ENCODE measurements at places on chromosomes 3 and 15.
A peak's percentile ranks its signal among the peaks of the same experiment; 100 is the strongest.

DNA sequence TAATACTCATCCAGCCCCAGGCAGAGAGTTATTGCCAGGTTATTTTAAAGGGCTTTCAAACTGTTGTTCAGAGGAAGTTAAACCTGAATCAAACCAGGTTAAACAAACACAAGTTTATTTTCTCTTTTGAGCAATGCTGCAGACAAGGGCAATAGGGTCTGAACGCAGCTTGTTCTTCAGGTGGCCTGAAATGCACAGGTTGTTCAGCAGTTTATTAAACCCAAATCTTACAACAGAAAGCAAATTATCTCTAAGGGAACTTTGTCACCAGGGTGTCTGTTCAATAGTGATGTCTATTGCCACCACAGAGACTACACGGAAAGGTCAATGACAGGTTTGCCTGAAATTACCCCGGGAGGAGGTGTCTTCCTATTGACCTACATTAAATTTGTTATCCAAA lies 134.0 kb downstream of the IL5RA start:
- no peak for DNase-seq

DNA sequence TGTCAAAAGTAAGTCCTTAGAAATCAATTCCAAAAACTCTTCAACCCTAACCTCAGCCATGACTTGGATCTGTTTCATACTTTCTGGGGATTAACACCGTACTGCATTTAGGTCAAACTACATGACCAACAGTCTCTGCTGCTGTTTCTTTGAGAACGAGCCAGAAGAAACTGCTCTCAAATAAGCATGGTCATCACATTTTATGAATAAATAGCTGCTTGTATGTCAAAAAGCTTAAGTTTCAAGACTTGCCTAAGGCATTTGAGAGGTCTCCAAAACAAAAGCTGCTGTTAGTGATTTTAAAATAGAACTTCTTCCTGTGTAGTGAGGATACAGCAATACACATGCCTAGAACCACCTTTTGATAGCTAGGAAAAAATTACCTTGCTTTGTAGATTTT lies 166.3 kb upstream of the CHRM5 start:
- no peak for DNase-seq

GRCh38 chr3:177835917-177836316 lies 638.6 kb upstream of the TBL1XR1 start:
- DNase-seq, result no peak

- no peak for DNase-seq
Observed at GRCh38 chr3:119834754-119835370, 53.0 kb downstream of the NR1I2 start.

- DNase-seq, result peak; percentile 38
Observed at GRCh38 chr3:12999147-13000140, 73.8 kb downstream of the IQSEC1 start.

DNA sequence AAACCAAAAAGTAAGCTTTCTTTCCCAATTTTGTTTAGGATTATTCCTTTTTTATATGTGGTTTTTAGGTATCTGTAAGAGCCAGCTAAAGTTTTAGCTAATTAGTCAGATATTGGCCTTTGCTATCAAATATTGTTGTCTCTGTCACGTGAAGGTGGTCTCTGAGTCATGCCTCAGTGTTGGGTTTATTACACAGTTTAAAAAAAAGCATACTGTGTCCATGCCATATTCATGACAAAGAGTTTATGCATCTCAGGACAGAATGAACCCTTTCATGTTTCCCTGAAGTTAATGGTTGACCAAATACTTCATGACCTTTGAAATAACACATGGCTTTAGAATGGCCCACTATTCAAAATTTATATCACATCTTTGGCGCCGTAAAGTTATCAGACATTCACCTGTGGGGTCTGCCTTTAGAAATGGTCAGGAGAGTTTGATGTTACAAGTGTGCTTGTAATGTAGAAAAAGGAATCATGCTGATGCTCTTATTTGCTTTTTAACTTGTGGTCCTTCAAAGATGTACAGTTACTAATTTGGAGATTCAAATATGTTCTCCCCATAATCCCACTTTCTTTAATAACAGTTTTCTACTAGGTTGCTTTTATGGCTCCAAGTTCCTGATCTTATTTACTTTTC lies 101.5 kb downstream of the MYRIP start:
- no peak for DNase-seq

GRCh38 chr3:108381529-108382140 lies 85.3 kb downstream of the HHLA2 start:
- DNase-seq, result no peak

DNA sequence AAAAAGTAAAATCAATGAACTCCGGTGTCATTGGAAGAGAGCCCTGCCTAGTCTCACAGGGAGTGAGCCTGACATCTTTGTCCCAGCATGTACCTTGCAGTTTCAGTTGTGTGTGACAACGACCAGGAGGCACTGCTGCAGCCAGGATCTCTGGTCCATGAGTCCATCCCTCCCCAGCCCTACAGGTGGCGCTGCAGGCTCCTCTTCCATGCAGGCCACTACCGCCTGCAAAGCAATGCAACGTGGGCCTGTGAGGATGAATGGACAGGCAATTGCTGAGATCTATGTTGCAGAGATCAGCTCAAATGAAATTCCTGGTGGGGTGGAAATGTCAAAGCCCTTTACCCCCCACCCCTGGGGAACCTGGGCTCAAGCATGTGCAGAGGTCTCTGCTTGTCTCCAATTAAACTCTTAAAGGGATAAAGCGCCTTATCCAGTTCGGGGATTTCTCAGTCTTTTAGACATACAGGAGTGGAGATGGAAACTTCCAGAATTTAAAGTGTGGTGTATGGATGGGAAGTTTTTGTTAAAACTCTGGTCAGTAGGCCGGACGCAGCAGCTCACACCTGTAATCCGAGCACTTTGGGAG lies 35.8 kb downstream of the TKT start:
- DNase-seq, result peak; percentile 60

GRCh38 chr15:73869216-73869995 lies 4.0 kb upstream of the TBC1D21 start:
- DNase-seq, result no peak
